ENCODE measurements at places on chromosomes 2 and 18.

DNA sequence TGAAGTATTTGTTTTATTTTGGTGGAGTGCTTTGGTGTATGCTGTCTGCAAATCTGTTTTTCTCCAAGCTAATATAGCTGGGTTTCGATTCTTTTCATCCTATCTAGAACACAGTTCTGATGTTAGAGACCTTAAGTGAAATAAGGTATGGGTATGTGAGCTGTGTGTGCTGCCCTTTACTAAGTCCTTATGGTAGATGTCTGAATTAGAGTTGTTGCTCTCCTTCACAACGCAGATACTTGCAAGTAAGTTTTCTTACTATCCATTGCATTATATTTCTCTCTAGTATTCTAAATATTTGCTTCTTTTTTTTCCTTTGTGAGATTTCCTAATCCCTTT is 38.6 kb downstream of the AGFG1 start:
- no peak for DNase-seq

DNA sequence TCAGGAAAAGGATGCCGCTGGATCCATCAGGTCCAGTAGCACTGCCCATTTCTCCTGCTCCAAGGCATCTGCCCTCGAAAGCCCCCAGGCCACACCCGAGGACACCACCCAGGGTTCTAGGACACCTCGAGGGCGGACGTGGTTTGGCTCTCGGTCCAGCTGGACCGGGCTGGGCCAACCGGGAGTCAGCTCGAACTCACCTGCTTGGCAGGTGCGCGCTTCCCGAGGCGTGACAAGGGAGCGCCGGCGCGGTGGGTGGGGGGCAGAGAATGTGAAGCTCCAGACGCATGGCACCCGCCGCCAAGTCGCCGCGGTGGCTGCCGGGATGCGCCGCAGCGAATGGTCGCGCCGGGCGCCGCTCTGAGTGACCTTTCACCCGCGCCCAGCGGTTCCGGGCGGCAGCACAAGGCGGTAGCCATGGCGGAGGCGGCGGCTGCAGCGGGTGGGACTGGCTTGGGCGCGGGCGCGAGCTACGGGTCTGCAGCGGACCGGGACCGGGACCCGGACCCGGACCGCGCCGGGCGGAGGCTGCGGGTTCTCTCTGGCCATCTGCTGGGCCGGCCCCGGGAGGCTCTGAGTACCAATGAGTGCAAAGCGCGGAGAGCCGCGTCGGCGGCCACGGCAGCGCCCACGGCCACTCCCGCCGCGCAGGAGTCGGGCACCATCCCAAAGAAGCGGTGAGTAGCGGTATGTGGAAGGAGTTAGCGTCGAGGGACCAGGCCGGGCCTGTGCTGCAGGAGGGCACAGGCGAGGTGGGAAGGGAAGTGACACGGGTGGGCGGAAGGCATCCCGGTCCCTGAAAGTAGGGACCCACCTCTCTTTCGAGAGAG is at the start of gene AGPS:
TSS of gene AGPS (plus strand) at position 401 of the 830 bp plus-strand sequence. CDS start at position 418, 17 bp downstream.
- DNase-seq = peak; percentile 59

- DNase-seq = no peak
These were observed 17.1 kb upstream of the AAK1 start for GRCh38 chr2:69660637-69661036.

- DNase-seq = no peak
These were observed 117.8 kb downstream of the ATL2 start for GRCh38 chr2:38259311-38259710.

DNA sequence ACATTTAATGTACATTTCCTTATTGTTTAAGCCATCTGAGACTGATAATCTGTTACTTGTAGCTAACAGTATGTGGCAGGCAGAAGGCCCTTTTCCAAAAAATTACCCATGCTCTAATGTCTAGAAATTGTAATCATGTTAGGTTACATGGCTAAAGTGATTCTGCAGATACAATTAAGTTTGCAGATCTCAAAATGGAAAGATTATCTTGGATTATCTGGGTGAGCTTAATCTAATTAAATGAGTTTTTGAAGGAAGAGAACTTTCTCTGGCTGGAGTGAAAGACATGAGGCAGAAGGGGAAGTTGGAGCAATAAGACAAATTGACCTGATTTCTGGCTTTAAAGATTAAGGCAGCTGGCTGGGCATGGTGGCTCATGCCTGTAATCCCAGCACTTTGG is 76.3 kb downstream of the MBD2 start:
- no peak for DNase-seq

All from activated CD8-positive, alpha-beta memory T cell treated with anti-CD3 and anti-CD28 coated beads for 1 hour (primary cell).